Cardiac muscle cell (in vitro differentiated cells and primary cell): ENCODE measurements at places on chromosomes 7 and 10. TPM values are rescaled to one million over a fixed set of nuclear protein-coding genes. Genes with fewer than 3 reads are reported as not detected.

WNT8B gene
- polyA plus RNA-seq = not detected in 2 replicates

OGDHL gene
- polyA plus RNA-seq = 21.4 and 25.8 TPM in 2 replicates

EPHB4 gene
- 29.5 and 33.4 TPM in 2 replicates for polyA plus RNA-seq

CPED1 gene
- polyA plus RNA-seq = 0.67 and 1.1 TPM in 2 replicates

FZD8 gene
- 7.6 and 9.9 TPM in 2 replicates for polyA plus RNA-seq

SYNPO2L gene
- polyA plus RNA-seq = 19.3 and 33.6 TPM in 2 replicates

TFEC gene
- polyA plus RNA-seq = not detected in 2 replicates

CACNB2 gene
- polyA plus RNA-seq = 101 and 119 TPM in 2 replicates

SPDYE2 gene
- 8.5 and 12.5 TPM in 2 replicates for polyA plus RNA-seq

NUTM2B gene
- 0.15 TPM in 1 of 2 replicates, not detected in the other for polyA plus RNA-seq

MYPN gene
- 3.9 and 4.0 TPM in 2 replicates for polyA plus RNA-seq

AGR2 gene
- 0.38 TPM in 1 of 2 replicates, not detected in the other for polyA plus RNA-seq

NPY4R gene
- 0.22 and 0.52 TPM in 2 replicates for polyA plus RNA-seq

ACHE gene
- polyA plus RNA-seq = 42.0 and 42.7 TPM in 2 replicates

NUPR2 gene
- polyA plus RNA-seq = not detected in 2 replicates

FEZF1 gene
- not detected in 2 replicates for polyA plus RNA-seq

SEC31B gene
- polyA plus RNA-seq = 15.0 and 23.1 TPM in 2 replicates

SLC16A12 gene
- 7.6 and 10.1 TPM in 2 replicates for polyA plus RNA-seq

HTR7 gene
- polyA plus RNA-seq = not detected in 2 replicates

OPN1SW gene
- 0.74 and 2.1 TPM in 2 replicates for polyA plus RNA-seq

FANK1 gene
- 11.4 and 11.5 TPM in 2 replicates for polyA plus RNA-seq

CCDC136 gene
- polyA plus RNA-seq = 10.7 and 14.9 TPM in 2 replicates

ZNF853 gene
- polyA plus RNA-seq = 16.8 and 20.8 TPM in 2 replicates

GNGT1 gene
- polyA plus RNA-seq = not detected in 2 replicates

ANKRD1 gene
- polyA plus RNA-seq = 9.4 and 12.6 TPM in 2 replicates

TAF5 gene
- 4.6 TPM in 2 replicates for polyA plus RNA-seq

RGR gene
- polyA plus RNA-seq = not detected in 2 replicates

SUGCT gene
- 57.8 and 101 TPM in 2 replicates for polyA plus RNA-seq

CFAP58 gene
- 1.1 and 1.4 TPM in 2 replicates for polyA plus RNA-seq

PPP1R17 gene
- polyA plus RNA-seq = 1.7 TPM in 1 of 2 replicates, not detected in the other

TAC1 gene
- polyA plus RNA-seq = not detected in 2 replicates

CYREN gene
- polyA plus RNA-seq = 35.5 and 43.3 TPM in 2 replicates

ASB13 gene
- 14.4 and 30.4 TPM in 2 replicates for polyA plus RNA-seq

PCDH15 gene
- 0.49 TPM in 1 of 2 replicates, not detected in the other for polyA plus RNA-seq

ARHGAP22 gene
- polyA plus RNA-seq = 1.6 and 7.8 TPM in 2 replicates

INSYN2A gene
- polyA plus RNA-seq = 0.41 and 0.60 TPM in 2 replicates

SCIN gene
- polyA plus RNA-seq = 0.02 TPM in 1 of 2 replicates, not detected in the other

SNX10 gene
- 9.3 and 11.6 TPM in 2 replicates for polyA plus RNA-seq

GLI3 gene
- polyA plus RNA-seq = 27.9 and 29.8 TPM in 2 replicates

CTAGE8 gene
- 0.21 TPM in 1 of 2 replicates, not detected in the other for polyA plus RNA-seq

LRRD1 gene
- polyA plus RNA-seq = 0.20 TPM in 1 of 2 replicates, not detected in the other

ST8SIA6 gene
- 0.79 TPM in 1 of 2 replicates, not detected in the other for polyA plus RNA-seq

EPO gene
- polyA plus RNA-seq = 0.34 and 0.46 TPM in 2 replicates
